Dermis blood vessel endothelial cell (primary cell): ENCODE measurements at places on chromosomes 7 and 10. TPM values are rescaled to one million over a fixed set of nuclear protein-coding genes. Genes with fewer than 3 reads are reported as not detected.

- DNase-seq, result no peak
These were observed 90.0 kb upstream of the IGFBP3 start for GRCh38 chr7:46011059-46011458.

DNA sequence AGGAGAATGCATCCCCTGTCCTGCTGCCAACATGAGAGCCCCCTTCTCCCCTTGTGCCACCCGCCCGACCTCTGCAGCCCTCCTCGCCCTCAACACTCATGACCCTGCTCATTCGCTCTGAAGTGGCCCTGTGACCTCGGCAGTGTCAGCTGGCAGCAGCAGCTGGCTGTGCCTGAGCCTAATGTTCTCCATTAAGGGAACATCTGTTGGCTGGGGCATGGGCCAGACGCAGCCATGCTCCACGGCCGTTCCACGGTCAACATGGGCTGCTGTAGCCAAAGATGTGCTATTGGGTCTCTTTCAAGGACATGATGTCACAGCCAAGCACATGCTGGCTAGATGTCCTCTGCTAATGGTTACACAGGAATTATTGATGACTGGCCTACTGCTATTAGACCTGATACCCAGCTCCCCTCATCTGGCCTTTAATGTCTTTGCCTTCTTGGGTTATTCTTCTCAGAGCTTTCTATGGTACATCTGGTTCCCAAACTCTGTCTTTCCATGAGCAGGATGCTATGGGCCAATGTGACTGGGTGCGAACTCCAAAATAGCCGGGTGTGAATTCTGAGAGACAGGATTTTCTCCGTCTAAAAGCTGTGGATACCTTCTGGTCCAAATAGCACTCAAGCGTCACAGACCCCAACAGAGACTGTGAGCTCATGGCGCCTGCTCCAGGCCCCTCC lies 22.4 kb downstream of the ADCYAP1R1 start:
- DNase-seq, result no peak

- DNase-seq, result no peak
These were observed 40.4 kb upstream of the CDCA7L start for GRCh38 chr7:21986096-21986495.

DNA sequence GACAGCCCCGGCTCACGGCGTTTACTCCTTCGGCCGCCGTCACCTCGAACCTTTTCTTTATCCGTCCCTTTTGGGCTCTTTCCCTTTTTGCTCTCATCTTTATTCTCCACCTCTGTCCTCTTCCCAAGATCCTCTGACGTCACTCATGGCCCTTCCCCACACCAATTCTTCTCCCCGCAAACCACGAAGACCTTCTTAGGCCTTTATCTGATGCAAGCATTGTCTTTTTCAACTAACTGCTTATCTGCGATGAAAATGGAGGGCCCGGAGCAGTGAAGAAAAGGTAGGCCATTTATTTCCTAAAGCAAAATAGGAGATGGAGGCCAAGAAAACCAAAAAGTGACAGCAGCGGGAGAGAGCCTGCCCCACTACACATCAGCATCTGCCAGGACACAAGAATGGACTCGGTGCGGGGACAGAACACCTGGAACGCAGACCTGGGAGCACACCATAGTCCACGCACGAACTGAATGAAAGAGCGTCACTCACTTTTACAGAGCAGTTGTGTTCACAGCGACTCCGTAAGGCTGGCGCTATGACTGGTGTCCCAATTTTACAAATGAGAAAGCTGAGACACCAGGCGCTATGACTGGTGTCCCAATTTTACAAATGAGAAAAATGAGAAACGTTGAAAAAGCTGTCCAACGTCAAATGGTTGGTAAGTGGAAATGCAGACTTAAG lies 45.3 kb downstream of the ZNF777 start:
- DNase-seq, result no peak

DNA sequence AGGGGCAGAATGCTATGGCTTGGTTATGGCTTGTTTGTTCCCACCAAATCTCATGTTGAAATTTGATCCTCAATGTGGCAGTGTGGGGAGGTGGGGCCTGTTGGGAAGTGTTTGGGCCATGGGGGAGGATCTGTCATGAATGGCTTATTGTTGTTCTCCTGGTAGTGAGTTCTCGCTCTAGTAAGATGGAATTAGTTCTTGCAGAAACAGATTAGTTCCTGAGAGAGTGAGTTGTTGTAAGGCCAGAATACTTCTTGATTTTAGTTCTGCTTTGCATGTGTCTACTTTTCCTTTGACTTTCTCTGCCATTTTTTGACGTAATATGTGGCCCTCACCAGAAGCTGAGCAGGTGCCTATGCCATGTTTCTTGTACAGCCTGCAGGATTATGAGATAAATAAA lies 188.2 kb downstream of the KIF20B start:
- no peak for DNase-seq

- DNase-seq, result no peak
These were observed 37.5 kb downstream of the AKR1C8 start for GRCh38 chr10:5147255-5147980.

DNA sequence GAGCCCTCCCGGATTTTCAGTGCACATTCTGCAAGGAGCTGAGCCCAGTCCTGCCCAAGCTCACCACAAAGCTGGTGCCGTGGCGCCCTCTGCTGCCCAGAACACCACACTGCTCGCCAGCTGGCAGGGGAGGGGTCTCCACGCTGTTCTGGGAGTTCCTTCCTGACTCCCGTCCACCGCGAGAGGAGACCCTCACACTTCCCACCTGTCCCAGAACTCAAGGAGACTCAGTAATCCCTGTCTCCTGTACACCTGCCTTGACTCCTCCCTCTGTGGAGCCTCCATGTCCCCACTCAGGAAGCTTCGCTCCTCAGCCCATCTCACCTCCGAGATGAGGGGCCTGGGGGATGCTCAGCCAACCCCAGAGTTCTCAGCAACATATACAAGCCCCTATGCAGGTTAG lies 11.3 kb downstream of the C10orf105 start:
- DNase-seq, result peak; percentile 68

- no peak for DNase-seq
These were observed 100.9 kb downstream of the FOXL3 start for GRCh38 chr7:390761-391410.

DNA sequence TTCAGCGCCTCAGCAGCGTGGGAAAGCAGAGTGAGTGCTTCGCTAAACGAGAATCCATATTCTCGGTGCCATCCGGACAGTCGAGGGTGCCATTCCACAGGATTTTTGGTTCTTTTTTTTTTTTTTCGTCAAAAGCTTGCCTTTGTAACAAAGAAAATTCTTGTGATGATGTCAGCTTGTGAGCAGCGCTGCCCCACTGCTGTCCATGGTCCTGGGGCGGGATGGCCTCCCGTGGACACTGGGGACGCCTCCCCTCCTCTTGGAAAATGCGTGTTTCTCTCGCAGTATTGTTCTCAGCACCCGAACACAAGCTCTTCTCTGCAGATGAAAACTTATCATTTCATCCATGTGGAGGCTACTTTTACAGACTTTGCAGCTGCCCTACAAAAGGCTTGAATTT lies 477.4 kb downstream of the TCERG1L start:
- no peak for DNase-seq

DNA sequence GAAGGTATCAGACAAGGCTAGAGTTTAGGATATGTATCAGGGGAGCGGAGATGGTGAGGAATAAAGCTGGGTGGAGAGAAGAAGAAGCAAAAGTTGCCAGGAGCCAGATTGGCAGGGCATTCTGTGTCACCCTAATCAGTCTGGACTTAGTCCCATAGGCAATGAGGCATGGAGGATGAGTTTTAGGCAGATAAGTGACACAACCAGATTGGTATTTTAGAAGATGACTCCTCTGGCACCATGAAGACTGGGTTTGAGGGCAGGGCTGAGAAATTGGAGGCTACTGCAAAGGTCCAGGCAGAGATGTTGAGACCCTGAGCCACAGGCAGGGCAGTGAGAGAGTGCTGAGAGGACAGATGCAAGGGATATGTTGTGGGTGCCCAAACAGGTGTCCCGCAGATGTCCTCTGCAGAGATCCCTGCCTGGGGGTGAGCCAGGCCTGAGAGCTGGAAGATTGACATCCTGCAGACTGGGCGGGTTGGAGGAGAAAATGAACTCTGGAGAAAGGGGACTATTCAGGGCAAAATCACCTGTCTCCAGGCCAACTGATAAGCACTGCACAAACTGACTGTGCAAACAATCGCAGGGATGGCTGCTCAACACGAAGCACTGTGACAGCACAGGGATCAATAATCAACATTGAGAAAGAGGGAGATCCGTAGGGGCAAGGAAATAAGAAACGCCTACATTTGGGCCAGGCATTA lies 11.9 kb upstream of the HABP2 start:
- no peak for DNase-seq

DNA sequence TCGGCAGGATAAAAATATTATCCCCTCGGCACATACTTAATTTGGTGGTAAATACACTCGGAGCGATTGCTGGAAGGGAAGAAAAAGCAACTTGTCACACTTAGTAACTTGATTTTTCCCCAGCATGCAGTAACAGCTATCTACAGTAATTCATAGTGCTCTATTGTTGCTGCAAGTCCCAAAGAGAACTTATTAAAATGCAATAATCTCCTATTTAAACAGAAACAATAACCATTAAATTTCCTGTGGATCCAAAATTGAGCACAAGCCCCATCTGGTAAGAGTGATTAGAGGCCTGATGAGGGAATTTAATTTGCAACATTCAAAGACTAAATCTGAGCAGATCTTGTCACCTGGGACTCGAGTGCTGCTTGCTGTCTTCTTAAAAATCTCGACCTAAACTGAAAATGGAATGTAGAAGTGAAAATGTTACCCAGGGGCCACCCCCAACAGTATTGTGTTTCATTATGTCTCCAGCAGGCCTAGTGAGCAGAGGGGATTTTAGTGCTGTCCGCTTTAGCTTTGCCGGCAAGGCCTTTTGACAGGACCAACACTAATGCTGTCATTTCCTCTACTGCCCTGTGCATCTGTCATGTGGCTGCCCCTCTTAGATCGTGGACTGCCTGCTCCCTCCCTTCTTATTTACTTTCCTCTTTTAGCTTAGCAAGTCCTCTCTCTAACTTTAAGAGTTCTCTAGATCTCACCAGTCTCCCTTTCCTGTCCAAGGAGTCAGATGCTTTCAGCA lies 639.7 kb downstream of the AUTS2 start:
- no peak for DNase-seq

GRCh38 chr10:69359148-69359547 lies 57.6 kb downstream of the TACR2 start:
- DNase-seq, result no peak

DNA sequence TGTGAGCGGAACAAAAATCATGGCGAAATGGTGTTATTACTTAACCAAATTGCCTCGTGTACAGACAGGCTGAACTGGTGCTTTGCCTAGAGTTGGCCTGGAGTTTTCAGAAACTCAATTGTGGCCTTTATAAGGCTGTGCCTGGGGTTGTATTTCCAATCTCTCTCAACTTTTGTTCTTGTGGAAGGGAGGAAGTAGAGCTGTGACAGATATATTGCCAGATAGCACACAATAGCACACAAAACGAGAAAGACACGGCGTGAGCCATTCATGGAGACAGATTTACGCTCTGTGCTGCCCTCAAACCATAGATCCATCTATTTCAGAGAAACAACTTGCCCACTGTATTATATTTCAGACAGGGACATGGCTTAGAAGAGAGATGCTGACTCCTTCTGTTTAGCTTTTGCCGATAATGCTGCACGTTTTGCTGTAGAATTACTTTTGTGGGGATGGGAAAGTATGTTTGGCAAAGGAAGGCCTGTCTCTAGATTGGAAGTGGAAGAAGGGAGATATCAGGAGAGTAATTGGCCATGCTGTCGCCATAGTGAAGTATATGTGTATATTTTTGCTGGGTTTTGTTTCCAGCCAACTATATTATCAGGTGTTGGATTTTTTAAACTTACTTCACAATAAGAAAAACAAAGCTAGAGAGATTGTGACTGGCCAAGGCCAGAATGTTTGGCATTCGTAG lies 80.4 kb downstream of the AUTS2 start:
- DNase-seq, result no peak

DNA sequence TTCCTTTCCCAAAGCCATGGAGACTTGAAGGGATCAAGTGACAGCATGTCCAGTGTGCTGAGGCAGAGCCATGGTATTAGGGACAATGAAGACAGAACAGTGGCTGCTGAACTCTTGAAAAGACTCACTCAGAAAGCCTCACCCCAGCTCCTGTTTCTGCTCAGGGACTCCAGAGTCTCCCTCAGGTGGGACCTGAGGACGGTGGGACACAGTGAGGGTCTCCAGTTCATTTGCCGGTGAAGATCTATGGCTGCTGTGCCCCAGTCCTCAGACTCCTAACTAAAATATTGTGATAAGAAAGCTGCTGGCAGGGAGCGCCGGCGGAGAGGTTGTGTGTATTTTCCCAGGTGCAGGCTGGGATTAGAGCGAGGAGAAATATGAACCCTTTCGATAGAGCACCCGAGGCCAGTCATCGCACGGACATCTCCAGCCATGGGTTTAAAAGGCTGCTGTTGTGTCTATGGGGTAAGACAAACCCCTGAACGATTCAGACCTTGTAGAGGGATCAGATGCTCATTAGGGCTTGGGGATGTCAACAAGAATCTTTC lies 57.2 kb downstream of the C7orf25 start:
- no peak for DNase-seq

GRCh38 chr10:132308587-132309470 lies 1.1 kb upstream of the STK32C start:
- no peak for DNase-seq

DNA sequence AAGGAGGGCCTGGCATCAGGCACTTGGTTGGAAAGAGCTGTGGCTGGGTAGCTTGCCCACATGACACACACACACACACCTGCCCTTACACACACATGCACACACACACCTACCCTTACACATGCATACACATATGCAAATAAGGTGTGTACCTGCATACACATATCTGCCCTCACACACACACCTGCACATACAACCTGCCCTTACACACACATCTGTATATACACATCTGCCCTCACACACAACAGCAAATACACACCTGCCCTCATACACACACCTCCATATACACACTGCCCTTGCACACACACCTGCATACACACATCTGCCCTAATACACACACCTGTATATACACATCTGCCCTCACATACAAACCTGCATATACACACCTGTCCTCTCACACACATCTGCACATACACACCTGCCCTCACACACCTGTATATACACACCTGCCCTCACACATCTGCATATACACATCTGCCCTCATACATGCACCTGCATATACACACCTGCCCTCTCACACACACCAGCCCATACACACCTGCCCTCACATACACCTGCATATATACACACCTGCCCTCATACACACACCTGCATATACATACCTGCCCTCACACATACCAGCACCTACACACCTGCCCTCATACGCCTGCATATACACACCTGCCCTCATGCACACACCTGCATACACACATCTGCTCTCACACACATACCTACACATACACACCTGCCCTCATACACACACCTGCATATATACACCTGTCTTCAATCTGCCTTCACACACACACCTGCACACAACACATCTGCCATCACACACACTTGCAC lies 82.9 kb downstream of the GRID1 start:
- DNase-seq, result no peak

GRCh38 chr10:33070101-33070500 lies 112.1 kb upstream of the ITGB1 start:
- DNase-seq, result no peak

- no peak for DNase-seq
These were observed 31.9 kb upstream of the HPS1 start for GRCh38 chr10:98478430-98479222.

Gene FRMD4A
- 42.0 and 51.8 TPM in 2 replicates for total RNA-seq

Gene CALD1
- 228 and 258 TPM in 2 replicates for total RNA-seq

Gene SCIN
- total RNA-seq, result 0.17 and 2.6 TPM in 2 replicates

Gene SLC39A12
- total RNA-seq, result under 0.01 TPM in 1 of 2 replicates, not detected in the other

Gene STRIP2
- 2.7 and 6.1 TPM in 2 replicates for total RNA-seq

Gene GDF2
- total RNA-seq, result not detected in 2 replicates

Gene MYPN
- under 0.01 TPM in 1 of 2 replicates, not detected in the other for total RNA-seq

Gene KCND2
- total RNA-seq, result 0.14 and 0.17 TPM in 2 replicates

Gene SAP25
- total RNA-seq, result not detected in 2 replicates

Gene CALCR
- total RNA-seq, result not detected in 2 replicates

Gene TMEM196
- not detected in 2 replicates for total RNA-seq
